AG20443 (cell line): ENCODE measurements at places on chromosomes 6 and 20.
A peak's percentile ranks its signal among the peaks of the same experiment; 100 is the strongest.

GRCh38 chr6:73703466-73703865 lies 7.5 kb downstream of the CD109 start:
- no peak for DNase-seq

GRCh38 chr6:53244958-53245357 lies 96.3 kb upstream of the GCM1 start:
- no peak for DNase-seq

DNA sequence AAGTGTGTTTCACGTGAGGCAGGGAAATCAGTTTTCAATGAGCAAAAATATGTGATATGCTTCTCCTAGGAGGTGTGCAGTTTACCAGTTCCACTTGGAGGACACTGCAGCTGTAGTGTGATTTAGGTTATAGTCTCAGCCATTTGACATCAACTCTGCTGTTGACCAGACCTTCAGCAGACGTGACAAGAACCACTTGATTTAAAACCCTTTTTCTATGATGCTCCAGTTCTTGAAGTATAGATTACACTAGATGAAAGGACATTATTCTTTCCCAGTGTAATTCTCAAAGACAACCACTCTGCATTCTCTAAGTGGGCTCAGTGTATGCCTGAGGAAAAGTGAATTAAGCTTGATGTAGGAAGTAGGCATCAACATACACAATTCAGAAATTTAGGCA lies 480.8 kb downstream of the TBC1D32 start:
- no peak for DNase-seq

DNA sequence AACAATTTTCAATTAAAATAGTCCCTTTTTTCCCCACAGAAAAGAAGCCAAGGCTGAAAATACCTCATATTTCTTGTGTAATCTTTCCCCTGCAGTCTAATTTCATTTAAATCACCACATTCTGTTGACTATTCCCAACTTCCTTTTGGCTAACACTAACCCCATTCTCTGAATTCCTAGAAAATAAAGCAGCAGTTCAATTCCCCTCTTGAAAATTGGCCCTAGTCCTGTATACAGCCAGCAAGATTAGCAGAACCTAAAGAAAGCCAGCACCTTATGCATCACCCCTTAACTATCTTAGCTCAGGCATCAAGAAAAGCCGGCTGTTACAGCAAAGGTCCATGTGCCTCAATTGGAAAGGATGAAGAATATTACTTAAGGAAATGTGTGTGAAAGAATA lies 69.7 kb downstream of the MDN1 start:
- peak; percentile 11 for DNase-seq
